ENCODE measurements at places on chromosomes 1 and 21.
A peak's percentile ranks its signal among the peaks of the same experiment; 100 is the strongest.

GRCh38 chr1:38283696-38284470 is 237.3 kb upstream of the POU3F1 start:
- DNase-seq, result no peak

GRCh38 chr1:240909701-240910457 is 297.9 kb upstream of the GREM2 start:
- DNase-seq, result no peak

GRCh38 chr1:37471345-37472231 is 2.8 kb upstream of the ZC3H12A start:
- DNase-seq, result peak; percentile 89

GRCh38 chr1:67855961-67856360 is 22.7 kb upstream of the GNG12 start:
- DNase-seq, result no peak

DNA sequence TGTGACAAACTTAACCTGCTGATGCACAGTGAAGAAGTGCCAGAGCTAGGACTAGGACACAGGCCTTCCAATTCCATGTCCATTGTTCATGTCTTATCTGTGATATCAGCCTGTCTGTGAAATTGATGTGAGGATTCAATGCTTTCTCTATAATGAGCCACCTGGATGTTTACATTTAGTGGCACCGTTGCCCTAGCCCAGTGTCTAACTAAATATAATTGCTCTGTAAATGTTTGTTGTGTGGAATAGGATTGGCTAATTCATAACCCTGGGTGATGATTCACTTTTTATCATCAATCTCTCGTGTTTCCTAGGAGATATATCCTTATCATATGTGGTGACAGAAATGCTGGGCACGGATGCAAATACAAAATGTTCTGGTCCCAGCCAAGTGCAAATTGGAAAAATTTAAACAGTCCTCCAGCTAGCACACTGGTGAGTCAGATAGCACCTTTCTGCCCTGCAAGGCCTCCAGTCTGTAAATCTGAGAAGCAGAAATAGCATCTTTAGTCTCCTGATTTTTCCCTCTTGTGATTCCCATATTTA is 46.9 kb upstream of the GNG12 start:
- no peak for DNase-seq

GRCh38 chr1:78267513-78268218 is 221.9 kb downstream of the GIPC2 start:
- DNase-seq, result no peak

DNA sequence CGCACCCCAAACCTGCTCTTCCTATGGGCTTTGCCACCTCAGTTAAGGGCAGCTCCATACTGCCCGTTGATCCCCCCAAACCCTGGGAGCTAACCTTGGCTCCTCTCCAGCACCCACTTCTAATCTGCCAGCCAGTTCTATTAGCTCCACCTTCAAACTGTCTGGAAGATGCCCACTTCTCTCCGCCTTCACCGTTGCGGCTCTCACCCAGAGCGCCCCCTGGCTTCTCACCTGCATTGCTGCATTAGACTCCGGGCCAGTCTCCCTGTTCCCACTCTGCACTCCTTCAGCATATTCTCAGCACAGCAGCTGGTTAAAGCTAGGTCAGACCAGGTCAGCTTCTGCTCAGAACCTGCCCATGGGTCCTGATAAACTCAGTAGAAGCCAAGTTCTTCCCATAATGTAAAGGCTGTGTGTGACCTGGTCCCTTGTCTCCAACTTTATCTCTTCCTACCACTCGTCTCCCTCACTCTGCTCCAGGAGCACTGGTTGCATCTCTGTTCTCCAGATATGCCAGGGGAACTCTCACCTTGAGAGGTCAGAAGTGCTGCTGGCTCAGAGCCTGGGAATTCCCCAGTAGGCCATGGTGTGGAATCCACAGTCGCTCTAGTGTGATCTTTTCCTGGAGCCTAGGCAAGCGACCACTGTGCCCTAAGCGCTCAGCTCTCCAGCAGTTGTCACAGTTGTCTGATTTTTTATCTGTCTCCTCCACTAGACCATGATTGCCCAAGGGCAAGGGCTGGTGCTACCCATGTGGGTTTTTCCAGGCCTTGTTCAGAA is 150.3 kb downstream of the HMGB4 start:
- DNase-seq, result no peak

DNA sequence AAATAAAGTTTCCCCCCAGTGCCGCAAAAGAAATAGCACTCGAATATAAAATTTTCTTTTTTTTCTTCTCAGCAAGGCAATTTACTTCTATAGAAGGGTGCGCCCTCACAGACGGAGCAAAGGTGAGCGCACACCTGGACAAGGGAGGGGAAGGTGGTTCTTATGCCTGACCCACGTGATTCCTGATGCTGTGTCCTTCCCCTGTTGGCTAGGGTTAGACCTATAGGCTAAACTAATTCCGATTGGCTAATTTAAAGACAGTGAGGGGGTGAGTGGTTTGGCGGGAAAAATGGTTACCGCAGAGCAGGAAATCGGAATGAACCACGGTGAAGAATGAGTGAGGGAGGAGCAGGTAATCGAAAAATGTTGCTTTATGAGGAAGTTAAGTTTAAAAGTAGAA is 607 bp upstream of the FAAH start:
- no peak for DNase-seq

DNA sequence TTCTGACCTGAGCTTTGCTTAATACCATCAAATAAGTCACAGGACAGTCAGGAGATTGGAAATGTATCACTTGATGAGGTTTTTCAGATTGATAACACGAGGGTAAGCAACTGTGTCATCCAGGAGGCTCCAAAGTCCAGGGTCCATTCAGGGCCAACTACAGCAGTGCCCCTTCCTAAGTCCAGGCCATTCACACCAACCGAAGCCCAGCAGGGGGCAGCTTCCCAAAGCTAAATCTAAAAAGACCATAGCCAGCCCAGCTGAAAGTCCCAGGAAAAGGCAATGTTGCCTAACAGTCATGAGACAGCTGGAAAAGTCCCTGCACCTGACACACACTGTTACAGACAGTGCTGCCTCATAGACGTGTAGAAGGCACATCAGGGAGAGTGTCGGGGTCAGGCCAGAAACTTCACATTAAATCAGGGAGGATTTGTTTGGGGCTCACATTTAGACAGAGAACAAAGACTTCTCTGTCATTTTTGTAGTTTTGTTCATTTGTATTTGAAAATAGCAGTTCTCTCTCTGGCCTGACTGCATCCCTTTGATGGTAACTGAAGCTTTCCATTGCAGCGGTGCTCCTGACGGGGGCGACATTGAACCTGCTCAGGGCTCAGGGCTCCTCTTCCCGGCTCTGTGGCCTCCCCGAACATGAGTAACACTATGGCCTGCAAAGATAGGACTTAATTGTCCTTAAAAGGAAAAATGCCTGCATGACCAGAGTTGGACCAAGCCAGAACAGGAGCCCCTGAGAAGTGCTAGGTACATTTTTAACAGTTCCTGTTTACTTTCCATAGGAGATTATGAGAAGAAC is 200.4 kb downstream of the NRIP1 start:
- peak; percentile 85 for DNase-seq

- DNase-seq, result no peak
Measured at GRCh38 chr1:84862810-84863251, 30.2 kb downstream of the LPAR3 start.

DNA sequence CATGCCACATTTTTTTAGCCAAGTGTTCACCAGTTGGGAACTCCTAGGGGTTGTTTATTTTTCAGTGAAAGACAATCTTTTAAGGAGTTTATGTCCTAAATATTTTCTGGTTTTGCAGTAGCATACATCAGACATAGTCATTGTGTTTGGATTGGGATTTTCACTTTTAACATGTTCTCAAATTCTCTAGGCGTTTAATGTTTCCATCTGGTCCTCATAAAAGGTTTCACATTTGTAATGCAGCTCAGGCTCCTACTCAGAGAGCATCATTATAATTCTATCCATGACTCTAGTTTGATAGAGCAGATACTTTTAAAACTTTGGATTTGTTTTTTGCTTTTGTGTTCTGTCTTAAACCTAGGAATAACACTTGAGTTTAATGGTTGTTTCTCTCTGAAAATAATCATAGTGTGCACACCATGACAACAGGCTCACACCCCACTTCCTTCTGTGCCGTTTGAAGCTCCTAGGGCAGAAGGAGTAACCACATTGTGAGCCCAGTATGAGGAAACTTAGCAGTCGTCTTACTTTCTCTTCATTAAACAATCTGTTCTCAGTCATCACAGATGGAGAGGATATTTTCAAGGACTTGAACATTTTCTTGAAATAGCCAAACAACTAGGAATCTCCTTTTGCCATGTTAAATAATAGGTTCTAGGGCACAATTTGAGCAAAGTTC is 219.6 kb downstream of the PDE4B start:
- DNase-seq, result no peak

DNA sequence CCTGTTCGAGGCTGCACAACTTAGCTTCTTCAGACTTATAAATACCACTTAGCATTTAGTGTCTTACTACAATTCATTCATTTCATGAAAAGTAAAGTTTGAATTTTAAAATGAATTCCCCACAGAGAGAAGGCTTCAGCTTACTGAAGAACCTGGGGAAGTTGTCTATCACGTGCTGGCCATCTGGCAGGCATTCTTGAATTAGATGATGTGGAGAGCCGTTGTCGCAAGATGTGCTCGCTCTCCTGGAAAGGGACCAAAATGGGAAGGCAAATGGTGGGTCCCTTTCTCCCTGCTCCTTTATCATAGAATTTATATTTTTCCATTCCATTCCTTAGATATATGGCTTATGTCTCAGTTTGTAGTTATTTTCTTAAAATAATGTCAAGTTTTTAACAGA is 90.5 kb downstream of the CD247 start:
- no peak for DNase-seq

- no peak for DNase-seq
Measured at GRCh38 chr1:80282536-80282935, 1276.0 kb upstream of the ADGRL4 start.

DNA sequence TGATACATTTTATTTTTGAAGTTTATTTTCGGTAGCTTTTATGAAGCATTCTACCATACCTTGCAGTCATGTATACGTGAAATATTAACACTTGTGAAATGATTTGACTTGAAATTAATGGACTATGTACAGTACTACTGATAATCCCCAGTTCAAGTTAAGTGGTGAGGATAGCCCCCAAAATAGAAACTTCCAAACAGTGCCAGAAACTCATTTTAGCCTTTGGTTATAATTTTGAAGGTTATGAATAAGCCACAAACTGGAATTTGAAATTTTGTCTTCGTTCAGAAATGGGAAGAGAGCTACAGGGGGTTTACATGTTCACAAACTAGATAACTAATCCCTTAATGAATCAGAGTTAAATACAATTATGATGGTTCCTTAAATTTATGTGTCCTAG is 1.5 kb upstream of the HNRNPU start:
- DNase-seq, result no peak

GRCh38 chr1:73516451-73516850 is 681.5 kb downstream of the LRRIQ3 start:
- DNase-seq, result no peak

DNA sequence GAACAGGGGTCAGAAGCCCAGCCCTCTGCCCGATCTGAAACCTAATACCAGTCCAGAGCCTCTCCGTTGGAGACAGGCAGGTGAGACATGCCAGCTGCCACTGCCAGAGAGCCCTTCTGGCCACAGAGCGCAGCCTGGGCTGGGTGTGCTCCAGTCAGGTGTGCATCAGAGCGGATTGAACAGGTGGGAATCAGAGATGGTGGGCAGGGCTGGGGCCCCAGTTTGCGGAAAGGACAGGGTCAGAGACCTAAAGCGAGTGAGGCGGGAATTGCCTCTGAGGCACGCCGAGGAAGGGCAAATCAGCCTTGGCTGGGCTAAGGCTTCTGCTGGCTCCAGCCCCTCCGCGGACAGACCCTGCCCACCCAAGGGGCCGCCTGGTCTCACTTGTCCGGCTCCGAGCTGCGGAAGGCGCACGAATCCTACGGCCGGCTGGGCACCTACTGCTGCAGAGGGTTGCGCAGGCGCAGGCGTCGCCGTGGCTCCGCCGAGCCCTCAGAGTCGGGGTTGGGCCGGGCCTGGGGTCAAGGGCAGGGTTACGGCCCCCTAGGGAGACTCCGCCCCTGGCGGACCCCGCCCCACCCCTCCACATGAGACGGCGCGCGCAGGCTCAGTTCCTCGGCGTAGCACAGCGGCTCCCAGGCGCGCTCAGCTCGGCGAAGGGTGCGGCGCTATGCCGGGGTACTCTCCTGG is 10.3 kb downstream of the CPLANE2 start:
- DNase-seq, result peak; percentile 75

- peak; percentile 68 for DNase-seq
Measured at GRCh38 chr1:219660666-219661463, 48.0 kb upstream of the ZC3H11B start.

DNA sequence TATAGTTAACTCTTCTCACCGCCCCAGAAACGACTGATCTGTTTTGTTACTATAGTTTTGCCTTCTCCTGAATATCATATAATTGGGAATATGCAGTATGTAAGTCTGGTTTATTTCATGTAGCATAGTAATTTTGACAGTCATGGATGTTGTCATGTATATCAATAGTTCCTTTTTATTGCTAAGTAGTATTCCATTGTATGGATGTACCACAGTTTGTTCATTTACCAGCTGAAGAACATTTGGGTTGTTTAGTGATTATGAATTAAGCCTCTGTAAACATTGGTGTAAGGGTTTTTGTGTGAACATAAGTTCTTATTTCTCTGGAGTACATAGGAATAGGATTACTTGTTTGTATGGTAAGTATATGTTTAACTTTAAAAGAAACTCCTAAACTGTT is 55.5 kb downstream of the ACTL8 start:
- DNase-seq, result no peak

DNA sequence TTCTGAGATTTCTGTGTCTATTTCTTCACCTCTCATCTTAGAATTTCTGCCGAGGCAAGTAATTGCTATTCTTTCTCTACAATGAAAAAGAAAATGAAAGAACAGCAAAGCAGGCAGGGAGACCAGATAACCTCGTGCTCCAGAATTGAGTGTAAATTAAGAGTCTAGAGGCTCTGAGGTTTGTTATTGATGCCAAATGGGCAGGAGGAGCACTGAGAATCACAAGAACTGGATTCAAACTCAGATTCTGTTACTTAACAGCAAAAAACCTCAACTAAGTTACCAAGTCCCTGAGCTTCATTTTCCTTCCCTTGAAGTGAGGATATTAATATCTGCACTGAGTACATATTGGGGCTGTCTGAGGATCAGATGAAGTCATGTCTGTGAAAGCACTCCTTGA is 5.5 kb upstream of the DDR2 start:
- no peak for DNase-seq

DNA sequence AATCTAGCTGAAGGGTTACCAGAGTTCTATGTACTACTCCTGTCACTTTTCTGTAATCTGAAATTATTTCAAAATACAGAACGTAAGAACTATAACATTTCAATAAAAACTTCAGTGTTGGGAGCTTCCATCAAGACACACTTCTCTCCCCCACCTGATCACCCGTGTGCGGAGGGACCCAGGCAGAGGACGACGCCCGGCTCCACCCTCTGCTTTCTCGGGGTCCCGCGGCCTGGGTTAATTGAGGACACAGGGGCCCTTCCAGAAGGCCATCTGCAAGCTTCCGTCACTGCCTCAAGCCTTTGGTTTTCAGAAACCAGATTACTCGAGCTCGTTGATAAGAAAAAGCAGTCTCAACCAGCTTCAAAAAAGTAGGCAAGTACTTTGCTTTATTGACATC is 27.8 kb downstream of the RIPK4 start:
- no peak for DNase-seq

All from Peyer's patch (tissue), 4 donors.